ENCODE measurements at places on chromosomes 12 and 14. TPM values are rescaled to one million over a fixed set of nuclear protein-coding genes. Genes with fewer than 3 reads are reported as not detected.

DNA sequence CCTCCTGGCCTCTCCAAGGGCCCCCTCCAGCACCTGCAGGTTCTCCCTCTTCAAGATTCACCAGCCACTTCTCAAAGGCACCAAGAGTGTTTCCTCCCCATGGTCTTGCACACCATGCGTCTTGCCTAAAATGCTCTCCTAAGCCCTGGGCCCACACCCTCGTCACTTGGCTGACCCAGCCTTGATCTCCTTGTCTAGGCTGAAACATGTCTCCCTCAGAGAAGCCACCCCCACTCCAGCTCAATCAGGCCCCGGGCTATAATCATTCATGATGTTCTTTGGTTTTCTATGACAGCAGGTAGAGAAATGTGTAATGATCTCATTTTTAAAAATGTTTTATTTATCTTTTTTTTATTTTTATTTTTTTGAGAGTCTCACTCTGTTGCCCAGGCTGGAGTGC, 88.1 kb downstream of the EFCAB11 start:
- no peak for DNase-seq

DNA sequence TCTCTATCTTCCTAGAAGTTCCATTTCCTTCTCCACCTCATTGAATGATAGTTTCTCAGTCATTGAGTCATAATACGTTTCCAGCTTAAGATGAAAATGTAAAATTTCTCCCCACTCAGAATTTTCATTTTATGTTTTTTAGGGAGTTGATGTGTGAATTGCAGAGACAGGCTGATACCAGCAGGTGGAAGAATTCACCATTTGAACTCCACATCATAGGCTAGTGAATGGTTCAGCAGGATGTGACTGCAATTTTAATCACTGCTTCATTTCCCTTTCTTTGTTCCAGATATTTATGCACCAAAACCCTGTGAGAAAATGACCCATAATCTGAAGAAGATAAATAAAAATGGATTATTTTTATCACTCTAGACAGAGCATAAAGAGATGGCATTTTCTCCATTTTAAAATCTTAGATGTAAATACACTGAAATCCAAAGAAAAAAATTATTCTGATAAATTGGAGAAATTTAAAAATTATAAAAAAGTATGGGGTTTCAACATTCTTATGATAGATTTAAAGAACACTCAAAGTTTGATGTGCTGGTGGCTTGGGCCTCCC, 10.6 kb upstream of the PYGL start:
- peak; percentile 58 for DNase-seq

GRCh38 chr12:24424376-24424775, 474.9 kb upstream of the SOX5 start:
- no peak for DNase-seq

DNA sequence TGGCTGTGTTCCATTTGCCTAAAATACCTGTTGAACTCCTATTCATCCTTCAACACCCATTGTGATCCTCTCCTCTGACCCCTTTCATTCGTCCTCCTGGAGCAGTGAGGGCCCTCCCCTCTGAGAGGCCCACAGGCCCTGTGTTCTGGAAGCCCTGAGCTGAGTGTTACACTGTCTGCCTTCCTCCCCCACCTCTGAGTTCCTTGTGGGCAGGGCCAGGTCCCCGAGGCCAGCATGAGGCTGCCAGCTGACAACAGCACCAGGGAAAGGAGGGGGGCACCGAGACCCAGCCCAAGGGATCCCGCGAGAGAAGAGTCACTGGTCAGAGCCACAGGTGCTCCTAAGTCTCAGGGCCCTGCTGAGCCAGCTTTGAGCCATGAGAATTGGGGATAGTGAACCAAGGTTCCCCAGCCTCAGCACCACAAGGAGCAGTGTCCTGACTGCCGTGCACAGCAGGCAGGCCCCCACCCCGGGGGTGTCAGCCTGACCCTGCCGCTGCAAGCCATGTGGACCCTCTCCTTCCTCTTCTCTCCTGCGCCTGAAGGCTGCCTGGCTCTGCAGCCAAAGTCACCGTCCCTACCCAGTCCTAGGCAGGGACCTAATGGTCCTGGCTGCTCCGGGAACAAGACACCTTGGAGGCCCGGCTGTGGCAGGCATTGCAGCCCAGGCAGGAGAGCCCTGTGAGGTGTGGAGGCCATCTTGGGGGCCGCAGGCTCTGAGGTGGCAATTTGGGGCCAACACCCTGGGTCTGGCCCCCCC, 52.5 kb downstream of the BEGAIN start:
- DNase-seq: peak; percentile 55

FBLN5 gene
- 1.6 TPM for polyA plus RNA-seq

DNA sequence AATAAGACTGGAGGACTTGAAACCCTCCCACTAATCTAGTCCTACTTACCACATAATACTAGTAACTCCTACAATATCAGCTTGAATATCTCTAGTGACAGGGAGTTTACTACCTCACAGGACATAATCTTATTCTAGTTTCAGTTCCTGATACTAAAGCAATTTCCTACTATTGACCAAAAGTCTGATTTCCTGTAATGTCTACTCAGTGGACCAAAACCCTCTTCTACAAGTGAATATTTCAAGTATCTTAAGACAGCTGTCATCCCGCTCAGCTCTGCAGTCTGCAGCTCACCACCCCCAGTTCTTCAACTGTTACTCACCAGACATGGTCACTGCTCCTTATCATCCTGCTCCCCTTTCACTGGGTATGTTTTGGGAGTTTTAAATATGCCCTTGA, 70.8 kb upstream of the TMCC3 start:
- no peak for DNase-seq

GLT1D1 gene
- polyA plus RNA-seq: 0.83 TPM

KRT3 gene
- not detected for polyA plus RNA-seq

DNA sequence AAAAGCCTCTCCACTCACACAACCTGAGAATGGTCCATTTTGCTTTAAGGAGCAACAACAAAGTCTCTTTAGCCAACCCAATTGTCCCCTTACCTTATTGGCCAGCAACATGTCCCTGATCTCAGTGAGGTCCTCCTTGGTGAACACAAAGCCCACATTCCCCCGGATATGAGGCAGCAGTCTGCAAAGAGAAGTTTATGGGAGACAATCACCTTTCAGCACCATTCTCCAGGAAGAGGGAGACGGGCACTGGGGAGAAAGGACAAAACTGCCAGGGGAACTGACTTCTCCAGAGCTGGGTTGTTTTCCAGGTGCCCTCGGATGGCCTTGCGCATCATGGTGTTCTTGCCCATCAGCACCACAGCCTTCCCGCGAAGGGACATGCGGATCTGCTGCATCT, 1.9 kb downstream of the RPLP0 start:
- DNase-seq: no peak

AGAP2 gene
- polyA plus RNA-seq: 0.10 TPM

CCER1 gene
- not detected for polyA plus RNA-seq

IL31 gene
- not detected for polyA plus RNA-seq

DNA sequence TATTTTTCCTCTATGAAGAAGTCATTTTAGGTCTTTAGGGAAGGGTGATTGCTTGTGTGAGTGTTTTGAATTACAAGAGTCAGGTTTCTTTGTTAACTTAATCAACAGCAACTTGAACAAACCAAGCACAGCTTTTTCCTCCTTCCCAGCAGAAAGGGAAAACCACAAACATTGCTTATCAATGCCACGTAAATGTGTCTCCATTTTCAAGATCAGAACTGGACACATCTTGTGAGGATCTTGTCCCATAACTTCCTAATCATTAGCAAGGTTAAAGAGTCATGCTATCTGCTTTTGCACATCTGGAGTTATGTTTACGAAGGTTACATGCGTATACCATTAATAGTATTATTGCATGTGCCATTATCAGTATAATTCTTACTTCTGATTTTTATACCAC, 248.0 kb upstream of the FLRT2 start:
- peak; percentile 29 for DNase-seq

Measured in cardiac muscle cell (in vitro differentiated cells and primary cell).